ENCODE measurements at places on chromosomes 1 and 21. TPM values are rescaled to one million over a fixed set of nuclear protein-coding genes. Genes with fewer than 3 reads are reported as not detected.

GRCh38 chr1:183937611-183938010 lies 99.9 kb downstream of the COLGALT2 start:
- H3K36me3 ChIP-seq: no peaks in the 10 kb centered on the region
- no peaks in the 10 kb centered on the region for H3K4me1 ChIP-seq
- no peaks in the 10 kb centered on the region for H3K27me3 ChIP-seq

Gene TTC4
- total RNA-seq: 25.1 TPM

Gene SLC2A5
- not detected for total RNA-seq

DNA sequence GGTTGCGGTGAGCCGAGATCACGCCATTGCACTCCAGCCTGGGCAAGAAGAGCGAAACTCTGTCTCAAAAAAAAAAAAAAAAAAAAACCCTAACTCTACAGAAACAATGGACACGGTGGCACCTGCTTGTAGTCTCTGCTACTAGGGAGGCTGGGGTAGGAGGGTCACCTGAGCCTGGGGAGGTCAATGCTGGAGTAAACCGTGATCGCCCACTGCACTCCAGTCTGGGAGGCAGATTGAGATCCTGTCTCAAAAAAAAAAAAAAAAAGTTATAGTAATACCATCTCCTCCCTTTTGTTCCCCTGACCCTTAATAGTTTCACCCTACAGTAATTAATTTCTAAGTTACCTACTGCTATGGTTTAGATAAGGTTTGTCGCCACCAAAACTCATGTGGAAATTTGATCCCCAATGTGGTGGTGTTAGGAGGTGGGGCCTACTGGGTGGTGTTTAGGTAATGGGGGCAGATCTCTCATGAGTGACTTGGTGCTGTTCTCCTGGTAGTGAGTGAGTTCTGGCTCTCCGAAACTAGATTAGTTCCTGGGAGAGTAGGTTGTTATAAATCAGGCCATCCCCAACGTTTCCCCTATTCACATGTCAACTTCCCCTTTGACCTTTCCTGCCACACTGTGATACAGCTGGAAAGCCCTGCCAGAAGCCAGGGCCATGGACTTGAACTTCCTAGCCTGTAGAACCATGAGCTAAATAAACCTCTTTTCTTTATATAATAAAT lies 9.8 kb downstream of the FBXO42 start:
- DNase-seq: no peak
- H3K4me1 ChIP-seq: no peaks in the 10 kb centered on the region
- no peaks in the 10 kb centered on the region for H3K36me3 ChIP-seq
- no peak overlapping the region for H3K27ac ChIP-seq
- no peak overlapping the region for H3K4me3 ChIP-seq

Gene BMP8B
- 0.37 TPM for total RNA-seq

DNA sequence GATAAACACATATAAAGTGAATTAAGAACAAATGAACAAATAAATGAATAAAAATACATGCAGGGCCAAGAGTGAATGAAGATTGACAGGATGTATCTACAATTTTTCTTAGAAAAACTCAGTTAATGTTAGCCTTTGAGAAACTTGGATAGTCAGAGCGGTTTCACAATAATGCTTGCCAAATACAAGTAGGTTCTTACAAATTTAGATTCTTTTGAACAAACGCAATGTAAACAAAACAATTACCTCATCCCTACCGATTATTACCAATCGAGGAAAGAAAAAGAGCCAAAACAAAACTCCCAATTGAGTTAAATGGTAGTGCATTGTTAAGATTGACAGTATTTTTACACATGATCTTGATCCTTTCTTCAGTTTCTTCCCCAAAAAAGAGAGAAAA lies 176.9 kb upstream of the DEPDC1 start:
- H3K4me1 ChIP-seq: no peaks in the 10 kb centered on the region
- H3K27ac ChIP-seq: no peak overlapping the region
- H3K36me3 ChIP-seq: no peaks in the 10 kb centered on the region
- no peak overlapping the region for H3K4me3 ChIP-seq

DNA sequence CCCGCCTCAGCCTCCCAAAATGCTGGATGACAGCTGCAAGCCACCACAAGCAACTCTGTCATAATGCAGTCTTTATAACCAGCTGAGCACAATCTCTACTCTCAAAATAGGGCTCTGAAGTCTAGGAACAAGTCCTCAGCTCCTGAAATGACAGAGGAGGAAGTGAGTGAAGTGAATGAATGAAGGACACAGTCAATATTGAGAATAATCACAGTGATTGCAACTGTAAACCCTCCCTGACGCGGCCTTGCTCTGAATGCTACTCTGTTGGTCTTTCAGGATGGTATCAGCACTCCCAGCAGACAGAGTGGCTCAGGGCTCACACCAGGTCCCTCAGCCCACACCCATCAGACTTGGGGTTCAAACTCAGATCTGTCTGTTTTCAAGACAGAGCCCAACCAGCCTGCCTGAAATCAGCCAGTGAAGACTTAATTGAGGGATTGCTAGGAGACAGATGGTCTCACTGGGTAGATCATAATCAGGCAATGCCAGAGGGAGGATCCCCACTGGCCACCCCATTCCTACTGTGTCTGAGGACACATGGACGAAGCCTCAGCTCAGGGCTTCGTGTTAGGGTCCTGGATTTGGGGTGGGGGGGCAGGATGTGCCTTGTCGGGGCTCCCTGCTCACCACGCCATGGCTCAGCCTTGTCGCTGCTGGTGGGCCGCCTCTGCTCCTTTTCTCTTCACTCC lies 20.9 kb downstream of the RNF187 start:
- no peak for DNase-seq
- no peaks in the 10 kb centered on the region for H3K4me1 ChIP-seq
- peaks cover 7% of the 10 kb centered on the region for H3K27me3 ChIP-seq
- no peak overlapping the region for H3K27ac ChIP-seq
- H3K4me3 ChIP-seq: no peak overlapping the region
- no peaks in the 10 kb centered on the region for H3K36me3 ChIP-seq

DNA sequence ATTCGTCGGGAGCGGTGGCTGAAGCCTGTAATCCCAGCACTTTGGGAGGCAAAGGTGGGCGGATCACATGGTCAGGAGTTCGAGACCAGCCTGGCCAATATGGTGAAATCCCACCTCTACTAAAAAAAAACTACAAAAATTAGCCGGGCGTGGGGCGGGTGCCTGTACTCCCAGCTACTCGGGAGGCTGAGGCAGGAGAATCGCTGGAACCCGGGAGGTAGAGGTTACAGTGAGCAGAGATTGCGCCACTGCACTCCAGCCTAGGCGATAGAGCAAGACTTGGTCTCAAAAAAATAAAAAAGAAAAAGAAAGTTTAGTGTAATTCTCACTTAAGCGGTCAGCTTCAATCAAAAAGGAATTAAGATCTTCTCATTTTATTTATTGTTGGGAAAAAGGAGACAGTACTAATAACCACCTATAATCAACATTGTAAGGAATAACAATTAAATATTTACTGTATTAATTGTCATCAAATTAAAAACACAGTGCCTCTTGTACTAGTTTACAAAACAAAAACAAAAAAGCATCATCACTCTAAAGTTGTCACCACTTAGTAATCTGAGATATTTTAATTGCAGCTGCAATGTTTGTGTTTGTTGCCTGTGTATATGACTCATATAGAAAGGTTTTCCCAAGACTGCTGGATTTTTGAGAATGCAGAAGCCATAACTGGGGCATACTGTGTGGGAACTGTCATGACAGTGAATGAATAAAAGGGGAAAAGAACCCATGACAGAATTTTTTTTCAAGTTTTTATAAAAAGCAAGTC lies 3.7 kb downstream of the FBXO42 start:
- H3K36me3 ChIP-seq: no peaks in the 10 kb centered on the region
- H3K27ac ChIP-seq: no peak overlapping the region
- H3K27me3 ChIP-seq: no peaks in the 10 kb centered on the region

DNA sequence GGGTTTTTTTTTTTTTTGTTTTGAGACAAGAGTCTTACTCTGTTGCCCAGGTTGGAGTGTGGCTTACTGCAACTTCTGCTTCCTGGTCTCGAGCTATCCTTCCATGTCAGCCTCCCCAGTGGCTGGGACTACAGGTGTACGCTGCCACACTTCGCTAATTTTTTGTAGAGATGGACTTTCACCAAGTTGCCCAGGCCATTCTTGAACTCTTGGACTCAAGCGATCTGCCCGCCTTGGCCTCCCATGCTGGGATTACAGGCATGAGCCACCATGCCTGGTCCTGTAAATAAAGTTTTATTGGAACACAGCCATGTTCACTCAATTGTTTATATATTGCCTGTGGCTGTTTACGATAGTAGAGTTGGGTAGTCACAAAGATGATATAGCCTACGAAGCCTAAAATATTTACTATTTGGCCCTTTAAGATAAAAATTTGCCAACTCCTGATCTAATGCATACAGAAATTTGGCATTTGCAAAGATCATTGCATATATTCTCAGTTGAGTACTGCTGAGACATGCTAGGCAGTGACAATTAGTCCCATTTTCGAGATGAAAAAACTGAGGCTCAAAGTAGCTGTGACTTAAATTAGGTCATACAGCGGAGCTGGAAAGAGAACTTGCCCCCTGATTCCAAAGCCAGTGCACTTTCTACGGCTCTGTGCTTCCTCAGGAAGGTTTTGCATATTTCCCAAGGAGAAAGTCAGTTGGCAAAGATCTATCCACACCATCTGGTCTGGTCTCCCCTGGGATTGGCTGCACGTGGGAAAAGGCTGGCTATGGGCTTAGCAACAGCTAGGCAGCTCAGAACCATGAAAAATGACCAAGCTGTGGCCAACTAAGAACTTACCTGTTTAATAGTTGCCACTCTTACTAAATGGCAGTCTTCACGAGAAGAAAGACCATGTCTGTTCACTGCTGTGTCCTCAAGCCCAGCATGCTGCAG lies 19.4 kb downstream of the MECR start:
- H3K36me3 ChIP-seq: peaks cover 21% of the 10 kb centered on the region
- DNase-seq: no peak
- H3K4me3 ChIP-seq: no peak overlapping the region
- no peaks in the 10 kb centered on the region for H3K4me1 ChIP-seq

Gene ATF6
- total RNA-seq: 10.0 TPM

Gene SLC25A34
- 0.50 TPM for total RNA-seq

Gene NHLH2
- total RNA-seq: 1.1 TPM

- H3K36me3 ChIP-seq: peaks cover 76% of the 10 kb centered on the region
- no peaks in the 10 kb centered on the region for H3K4me1 ChIP-seq
- no peak overlapping the region for H3K4me3 ChIP-seq
- H3K27ac ChIP-seq: no peak overlapping the region
These were observed 19.0 kb downstream of the DNALI1 start for GRCh38 chr1:37575692-37576091.

DNA sequence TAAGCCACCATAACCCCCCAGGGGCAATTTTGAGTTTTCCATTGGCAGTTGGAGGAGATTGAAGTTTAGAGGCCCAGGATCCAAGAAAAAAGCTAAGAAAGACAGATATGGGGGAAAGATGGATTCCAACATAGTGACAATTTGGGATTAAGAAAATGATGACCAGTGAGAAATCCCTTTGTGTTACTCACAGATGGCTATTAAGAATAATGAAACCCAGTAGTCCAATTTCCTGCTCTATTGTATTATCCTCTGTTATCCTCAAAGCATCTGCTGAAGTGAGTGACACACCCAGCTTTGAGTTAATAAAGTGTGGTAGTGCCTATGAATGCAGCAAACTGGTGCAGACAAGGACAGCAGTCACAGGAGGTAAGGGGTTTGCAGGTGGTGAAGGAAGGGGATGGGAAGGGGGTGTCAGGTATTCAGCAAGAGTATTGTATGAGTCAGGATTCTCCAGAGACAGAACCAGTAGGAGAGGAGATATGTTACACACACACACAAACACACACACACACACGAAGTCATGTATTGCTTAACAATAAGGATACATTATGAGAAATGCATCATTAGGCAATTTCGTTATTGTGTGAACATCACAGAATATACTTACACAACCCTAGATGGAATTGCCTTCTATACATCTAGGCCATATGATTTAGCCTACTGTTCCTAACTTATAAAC lies 112.4 kb upstream of the VANGL1 start:
- no peaks in the 10 kb centered on the region for H3K36me3 ChIP-seq
- H3K4me1 ChIP-seq: no peaks in the 10 kb centered on the region
- H3K27me3 ChIP-seq: no peaks in the 10 kb centered on the region
- no peak overlapping the region for H3K27ac ChIP-seq
- DNase-seq: no peak
- H3K4me3 ChIP-seq: no peak overlapping the region

- H3K27me3 ChIP-seq: no peaks in the 10 kb centered on the region
- no peak overlapping the region for H3K27ac ChIP-seq
- no peak for DNase-seq
These were observed 11.7 kb downstream of the SEMA4A start for GRCh38 chr1:156165083-156165482.

Gene SPATA17
- total RNA-seq: 0.48 TPM

DNA sequence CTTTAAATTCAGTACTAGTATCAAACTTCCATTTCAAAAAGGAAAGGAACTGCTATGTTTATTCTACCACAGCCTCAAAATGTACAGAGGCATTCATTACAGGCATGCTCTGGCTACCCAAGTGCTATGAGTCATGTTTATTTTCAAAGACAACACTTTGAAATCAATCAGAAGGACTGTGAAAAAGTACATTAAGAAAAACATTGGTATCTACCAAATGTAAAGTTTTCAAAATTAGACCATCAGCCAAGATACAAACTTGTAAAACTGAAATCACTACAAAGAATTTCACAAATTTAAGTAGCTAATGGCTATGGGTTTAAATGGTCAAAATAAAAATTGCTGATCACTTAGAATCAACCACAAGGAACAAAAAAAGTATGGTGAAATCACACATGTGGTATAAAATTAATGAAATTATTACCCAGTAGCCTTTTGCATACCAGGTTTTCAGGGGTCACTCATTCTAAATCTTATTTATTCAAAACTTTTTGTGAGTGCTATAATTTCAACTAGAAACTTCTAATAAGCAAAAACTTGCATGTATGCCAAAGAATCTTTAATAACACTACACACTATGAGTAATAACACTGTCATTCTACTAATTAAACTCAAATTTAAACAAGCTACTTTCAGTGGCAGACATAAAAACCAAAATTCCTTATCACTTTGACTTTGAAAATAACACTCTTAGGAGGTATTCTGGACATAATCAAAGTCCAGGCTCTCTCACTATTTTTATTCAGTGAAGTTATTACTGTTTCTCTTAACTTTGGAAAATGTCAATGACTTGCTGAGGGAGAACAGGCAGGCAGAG lies 49.2 kb downstream of the ENAH start:
- no peak overlapping the region for H3K4me3 ChIP-seq
- no peaks in the 10 kb centered on the region for H3K27me3 ChIP-seq
- DNase-seq: no peak
- no peaks in the 10 kb centered on the region for H3K4me1 ChIP-seq
- H3K27ac ChIP-seq: no peak overlapping the region
- H3K36me3 ChIP-seq: no peaks in the 10 kb centered on the region

Measured in H1 (cell line).